ENCODE measurements at places on chromosomes 1 and 21.

GRCh38 chr1:22142315-22143064 is 407 bp downstream of the WNT4 start:
- DNase-seq = no peak

- DNase-seq = no peak
Observed at GRCh38 chr1:100485855-100486258, 52.1 kb upstream of the GPR88 start.

DNA sequence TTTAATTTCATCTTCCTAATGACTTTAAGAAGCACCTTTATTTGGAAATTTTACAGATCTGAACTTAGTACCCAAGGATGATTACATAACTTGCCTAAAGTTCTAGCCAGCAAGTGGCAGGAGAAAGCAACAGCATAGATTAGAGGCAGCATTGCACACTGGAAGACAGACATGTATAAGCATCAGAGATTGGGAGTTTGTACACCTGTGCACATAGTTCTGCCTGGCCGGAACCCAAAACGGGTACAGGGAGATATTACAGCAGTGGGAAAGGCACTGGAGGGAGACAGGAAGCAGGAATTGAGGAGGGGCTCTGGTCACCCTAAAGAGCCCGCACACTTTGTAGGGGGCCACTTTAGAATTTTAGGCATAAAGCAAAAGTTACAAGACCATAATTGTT is 19.3 kb downstream of the GBP6 start:
- no peak for DNase-seq

GRCh38 chr1:92662048-92662447 is 122.9 kb downstream of the EVI5 start:
- no peak for DNase-seq

All from activated CD4-positive, alpha-beta memory T cell treated with anti-CD3 and anti-CD28 coated beads, Interleukin-2, amount 10 ng/mL, durations not matched to agents 7 days and 5 days (primary cell).